Effector memory CD8-positive, alpha-beta T cell (primary cell): ENCODE measurements at places on chromosomes 7 and 10.

DNA sequence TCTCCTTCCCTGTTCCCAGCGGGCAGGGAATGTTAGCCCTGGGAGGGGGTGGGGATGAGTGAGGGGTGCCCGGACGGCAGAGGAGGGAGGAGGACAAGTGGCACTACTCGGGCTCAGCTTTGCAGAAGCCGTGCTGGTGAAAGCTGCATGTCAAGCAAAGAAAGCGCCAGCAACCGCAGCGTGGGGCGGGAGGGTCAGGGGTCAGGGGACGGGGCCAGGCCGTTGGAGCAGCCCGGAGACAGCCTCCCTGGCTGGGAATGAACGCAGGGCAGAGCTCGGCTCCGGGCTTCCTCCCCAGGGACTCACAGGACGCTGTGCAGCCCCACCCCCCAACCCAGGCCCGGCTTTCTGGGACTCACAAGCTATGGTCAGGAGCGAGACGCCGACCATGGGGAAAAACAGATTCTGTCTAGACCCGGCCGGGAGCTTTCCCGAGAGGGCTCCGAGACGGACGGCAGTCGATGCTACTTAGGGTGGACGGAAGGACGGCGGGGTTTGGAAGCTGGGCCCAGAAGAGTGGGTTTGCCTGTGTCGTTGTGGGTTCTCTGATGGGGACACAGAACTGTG is 113.4 kb downstream of the VIPR2 start:
- DNase-seq = no peak

DNA sequence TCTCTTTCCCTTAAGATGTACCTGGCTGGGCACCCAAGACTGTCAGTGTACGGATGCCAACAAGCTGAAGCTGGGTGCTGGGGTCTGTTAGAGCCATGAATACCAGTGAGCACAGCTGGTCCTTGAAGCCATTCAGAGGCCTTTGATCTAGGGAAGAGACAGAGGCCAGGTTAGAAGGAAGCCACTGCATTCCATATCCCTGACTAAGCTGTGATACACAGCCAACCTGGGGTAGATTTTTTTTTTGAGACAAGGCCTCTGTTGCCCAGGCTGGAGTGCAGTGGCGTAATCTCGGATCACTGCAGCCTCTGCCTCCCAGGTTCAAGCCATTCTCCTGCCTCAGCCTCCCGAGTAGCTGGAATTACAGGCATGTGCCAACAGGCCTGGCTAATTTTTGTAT is 20.8 kb downstream of the ZDHHC16 start:
- no peak for DNase-seq

- no peak for DNase-seq
Observed at GRCh38 chr10:77190291-77190690, 447.3 kb downstream of the KCNMA1 start.

- DNase-seq = no peak
Observed at GRCh38 chr7:68807666-68808065, 790.6 kb upstream of the AUTS2 start.

DNA sequence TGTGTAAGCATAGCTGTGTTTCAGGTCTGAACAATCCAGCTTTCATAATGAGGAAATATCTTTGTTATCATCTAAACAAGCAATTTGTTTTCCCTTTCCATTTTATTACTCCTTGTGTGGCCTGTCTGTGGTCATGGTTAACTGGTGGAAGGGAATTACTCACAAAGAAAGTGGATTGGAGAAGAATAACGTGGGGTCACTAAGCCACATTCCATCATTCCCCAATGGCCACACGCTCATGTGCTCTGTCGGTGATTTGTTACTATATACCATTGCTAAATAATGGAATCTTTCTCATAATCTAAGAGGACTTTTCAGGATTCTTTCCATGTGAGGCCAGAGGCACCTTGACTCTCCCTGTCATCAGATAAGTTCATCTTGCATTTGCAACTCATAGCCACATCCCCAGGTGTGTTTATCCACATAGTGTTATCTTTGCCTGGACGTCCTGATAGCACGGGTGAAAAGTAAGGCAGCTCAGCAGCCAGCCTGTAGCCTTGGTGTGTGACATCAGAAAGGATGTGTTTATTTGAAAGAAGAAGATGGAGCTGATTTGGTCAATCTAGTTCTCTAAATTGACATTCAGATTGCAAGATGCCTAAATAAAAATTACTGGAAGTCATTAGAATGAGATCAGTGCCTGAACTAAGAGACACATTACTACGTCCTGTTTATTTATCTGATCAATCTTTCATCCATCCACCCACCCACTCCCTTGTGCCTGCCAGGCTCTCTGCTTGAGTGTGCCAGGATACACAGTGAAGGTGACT is 128.9 kb downstream of the CELF2 start:
- no peak for DNase-seq

DNA sequence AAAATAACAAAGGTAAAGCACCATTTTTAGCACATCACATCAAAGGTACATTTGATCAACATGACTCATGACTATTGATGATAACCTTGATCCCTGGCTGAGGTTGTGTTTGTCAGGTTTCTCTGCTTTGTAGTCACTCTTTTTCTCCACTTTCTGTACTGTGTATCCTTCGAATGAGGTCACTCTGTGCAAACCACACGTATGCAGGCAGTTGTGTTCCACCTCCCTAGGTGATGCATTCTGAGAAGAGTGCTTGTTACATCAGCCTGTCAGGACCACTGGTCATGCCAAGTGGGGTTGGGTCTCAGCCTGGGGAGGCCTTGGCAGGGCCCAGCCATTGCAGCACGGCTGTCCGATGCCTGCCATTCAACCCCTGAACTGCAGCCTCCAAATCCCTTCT is 62.8 kb upstream of the GJD4 start:
- DNase-seq = no peak

DNA sequence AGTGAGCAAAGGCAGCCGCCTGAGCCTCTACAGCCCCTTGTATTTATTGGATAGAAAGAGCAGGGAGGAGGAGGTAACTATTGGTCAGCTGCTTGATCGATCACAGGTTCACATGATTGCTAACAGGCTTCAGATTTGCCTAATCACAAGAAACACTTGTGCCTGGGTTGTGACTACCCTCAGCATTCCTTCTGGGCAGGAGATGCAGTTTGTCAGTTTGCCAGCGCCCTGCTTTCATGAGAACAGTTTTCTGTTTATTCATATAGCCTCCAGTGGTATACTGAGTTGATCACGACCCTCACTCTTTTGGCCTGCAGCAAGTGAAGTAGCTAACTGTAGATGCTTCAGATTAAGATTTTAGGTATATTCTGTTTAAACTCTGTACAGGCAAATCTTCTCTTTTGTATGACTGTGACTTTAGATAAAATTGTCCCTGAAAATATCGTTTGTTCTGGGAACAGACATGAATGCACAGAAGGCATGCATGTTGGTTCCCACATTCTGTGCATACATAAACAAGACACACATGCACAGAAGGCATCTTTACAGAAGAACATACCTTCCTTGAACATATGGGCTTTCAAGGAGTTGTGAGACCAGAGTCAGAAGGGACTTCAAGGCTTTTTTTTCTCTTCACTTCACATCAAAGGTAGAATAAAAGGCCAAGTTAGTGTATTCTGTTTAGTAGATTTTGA is 422.4 kb upstream of the STEAP1 start:
- DNase-seq = no peak

GRCh38 chr10:76190634-76191270 is 759.3 kb downstream of the LRMDA start:
- DNase-seq = no peak

DNA sequence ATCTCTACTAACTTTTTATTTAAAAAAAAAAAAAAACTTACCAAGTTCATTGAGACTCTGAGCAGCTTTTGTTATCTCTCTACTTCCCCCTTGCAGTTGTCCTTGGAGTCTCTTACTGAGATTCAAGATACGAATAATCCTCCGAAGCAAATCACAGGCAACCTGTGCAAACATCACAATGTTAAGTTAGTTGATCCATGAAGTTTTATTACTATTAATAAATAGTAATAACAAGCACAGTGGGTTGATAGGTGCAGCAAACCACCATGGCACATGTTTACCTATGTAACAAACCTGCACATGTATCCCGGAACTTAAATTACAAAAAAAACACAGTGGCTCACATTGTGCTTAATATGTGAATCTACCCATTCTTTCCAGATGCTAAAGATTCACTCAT is 36.5 kb downstream of the COG5 start:
- DNase-seq = no peak

- DNase-seq = no peak
Observed at GRCh38 chr7:87057210-87057609, 2.2 kb downstream of the ELAPOR2 start.

DNA sequence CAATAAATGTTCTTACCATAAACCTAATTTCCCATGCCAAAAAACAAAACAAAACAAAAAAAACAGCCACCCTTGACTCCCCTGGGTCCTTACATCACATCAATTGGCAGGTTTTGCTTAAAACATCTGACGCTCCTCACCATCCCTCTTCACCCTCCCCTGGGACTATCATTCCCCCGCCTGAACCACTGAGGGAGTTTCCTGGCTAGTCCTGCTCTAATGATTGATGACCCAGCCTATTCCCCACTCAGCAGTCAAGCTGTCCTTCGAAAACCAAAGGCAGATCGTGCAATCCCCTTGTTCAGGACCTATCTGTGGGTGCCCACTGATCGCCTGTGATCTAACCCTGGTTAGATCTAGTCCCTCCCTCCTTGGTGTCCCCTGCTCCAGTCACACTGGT is 11.2 kb upstream of the FRMPD2 start:
- DNase-seq = no peak

DNA sequence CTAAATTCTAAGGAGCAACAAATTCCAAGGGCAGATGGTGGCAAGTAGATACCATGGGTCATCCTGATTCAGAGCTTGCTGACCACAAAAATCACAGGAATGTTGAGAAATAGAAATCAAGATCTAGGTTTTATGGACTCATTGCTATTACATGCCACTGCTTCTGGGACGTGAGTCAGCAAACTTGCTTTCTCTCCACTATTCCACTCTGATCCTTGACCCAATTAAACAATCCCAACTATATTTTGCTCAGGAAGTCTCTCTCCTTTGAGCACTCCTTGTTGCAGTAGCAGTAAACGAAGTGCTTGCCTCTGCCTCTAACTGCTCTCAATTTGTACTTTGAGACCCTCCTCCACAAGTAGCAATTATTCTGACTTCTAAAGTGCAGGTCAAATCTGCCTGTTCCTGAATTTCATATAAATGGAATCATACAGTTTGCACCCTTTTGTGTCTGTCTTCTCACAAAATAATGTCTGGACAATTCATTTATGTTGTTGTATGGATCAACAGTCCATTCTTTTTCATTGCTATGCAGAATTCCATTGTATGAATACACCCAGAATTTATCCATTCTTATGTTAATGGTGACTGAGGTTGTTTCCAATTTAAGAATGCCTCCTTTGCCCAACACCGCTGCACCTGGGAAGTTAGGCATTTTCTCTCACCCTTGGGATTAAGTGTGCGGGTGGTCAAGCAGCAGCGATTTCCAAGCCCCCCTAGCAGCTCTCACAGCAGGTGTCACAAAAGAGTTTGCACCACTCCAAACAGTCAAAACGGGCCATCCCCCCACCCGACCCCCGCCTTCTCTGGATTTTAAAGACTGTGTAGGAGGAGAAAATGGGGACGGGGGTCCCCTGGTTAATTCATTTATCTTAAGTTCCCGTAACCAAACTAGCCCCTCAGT is 35.9 kb downstream of the ACSM6 start:
- DNase-seq = no peak

DNA sequence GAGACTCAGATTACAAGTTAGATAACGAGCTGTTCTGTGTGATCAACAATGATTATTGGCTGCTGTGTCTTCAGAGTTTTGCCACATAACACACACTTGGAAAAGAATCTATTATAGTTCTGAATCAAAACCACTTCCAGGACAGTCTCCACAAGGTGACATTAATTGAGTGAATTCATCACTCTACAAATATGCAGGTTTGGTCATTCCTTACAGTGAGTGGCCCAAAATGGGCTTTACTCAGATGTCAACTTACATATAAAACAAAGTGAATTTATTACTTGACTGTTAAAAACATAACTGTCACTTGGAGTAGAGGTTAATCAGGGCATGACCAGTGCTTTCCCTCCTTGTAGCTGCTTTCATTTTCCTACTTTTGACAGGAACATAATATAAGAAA is 984.3 kb downstream of the REEP3 start:
- no peak for DNase-seq

- no peak for DNase-seq
Observed at GRCh38 chr10:90352288-90352687, 505.6 kb downstream of the HTR7 start.

GRCh38 chr7:123998921-123999320 is 33.9 kb downstream of the TMEM229A start:
- DNase-seq = no peak

GRCh38 chr10:34647160-34647559 is 167.9 kb downstream of the PARD3 start:
- DNase-seq = no peak

- DNase-seq = no peak
Observed at GRCh38 chr10:18861382-18861781, 187.2 kb upstream of the MALRD1 start.

DNA sequence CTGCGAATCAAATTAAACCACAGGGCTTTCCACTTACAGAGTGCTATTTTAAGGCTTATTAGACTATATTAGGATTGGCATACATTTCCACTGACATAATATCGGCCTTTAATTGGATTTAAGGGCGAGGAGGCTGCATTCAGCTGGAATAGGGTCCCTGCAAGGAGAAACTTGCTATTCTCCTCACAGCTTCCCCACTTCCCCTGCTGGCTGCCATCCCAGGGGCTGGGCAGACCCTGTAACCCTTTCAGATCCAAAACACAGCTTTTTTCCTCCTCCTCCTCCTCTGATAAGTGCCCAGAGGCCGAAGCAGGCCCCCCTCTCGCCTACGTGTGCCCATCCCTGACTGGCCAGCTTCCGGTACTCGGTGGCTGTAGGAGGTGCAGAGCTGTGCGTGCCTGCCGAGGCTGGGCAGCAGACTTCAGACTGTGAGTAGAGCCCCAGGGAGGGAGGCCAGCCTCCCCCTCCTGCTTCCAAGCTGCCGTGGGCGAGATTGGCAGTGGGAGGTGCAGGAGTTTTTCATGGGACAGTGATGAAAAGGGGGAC is 224.2 kb downstream of the PLXNA4 start:
- no peak for DNase-seq

- DNase-seq = no peak
Observed at GRCh38 chr10:43045631-43046287, 31.1 kb upstream of the RET start.

DNA sequence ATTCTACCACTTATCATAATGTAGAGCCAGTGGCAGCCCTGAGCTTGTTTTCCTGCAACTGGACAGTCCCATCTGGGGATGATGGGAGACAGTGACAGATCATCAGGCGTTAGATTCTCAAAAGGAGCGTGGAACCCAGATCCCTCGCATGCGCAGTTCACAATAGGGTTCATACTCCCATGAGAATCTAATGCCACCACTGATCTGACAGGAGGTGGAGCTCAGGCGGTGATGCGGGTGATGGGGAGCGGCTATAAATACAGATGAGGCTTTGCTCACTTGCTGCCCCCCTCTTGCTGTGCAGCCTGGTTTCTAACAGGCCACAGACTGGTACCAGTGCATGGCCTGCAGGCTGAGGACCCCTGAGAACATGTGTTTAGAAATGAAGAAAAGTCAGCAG is 260.1 kb downstream of the CAMK1D start:
- DNase-seq = no peak

DNA sequence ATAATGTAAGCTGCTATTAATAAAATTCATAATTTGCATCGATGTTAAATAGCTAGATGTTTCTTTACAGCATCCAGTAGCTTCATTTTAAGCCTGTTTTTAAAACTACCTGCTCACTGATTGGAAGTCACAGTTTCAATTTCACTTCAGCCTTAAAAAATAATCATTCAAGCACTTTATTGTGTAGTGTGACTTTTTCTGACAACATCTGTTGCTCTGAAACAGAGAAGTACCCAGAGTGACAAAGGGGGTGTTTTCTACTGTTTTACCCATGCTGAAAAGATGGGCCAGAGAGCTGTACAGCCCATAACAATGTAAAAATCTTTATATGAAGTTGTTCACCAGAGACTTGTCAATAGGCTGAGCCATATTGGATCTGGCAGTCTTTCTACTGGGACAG is 437.2 kb downstream of the MDFIC start:
- DNase-seq = no peak
